ENCODE measurements at places on chromosomes 16 and 17.

GRCh38 chr17:29140631-29141513, 39.3 kb downstream of the MYO18A start:
- DNase-seq: no peak

DNA sequence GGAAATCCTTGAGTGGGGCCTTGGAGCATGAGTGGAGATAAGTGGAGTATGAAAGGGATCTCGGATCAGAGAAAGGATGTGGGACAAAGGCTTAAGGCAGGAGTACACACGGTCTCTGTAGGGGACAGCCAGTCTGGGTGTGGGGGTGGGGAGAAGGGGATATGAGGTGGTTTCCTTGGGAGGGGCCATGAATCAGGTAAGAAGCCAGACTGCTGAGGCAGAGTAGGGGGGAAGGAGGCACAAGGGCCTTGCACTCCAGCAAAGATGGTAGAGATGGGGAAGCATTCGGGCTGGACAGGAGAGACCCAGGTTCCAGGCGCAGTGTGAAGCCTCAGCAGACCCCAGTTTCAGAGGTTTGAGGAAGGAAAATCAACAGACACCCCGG, 1.6 kb downstream of the HSD11B2 start:
- DNase-seq: no peak

DNA sequence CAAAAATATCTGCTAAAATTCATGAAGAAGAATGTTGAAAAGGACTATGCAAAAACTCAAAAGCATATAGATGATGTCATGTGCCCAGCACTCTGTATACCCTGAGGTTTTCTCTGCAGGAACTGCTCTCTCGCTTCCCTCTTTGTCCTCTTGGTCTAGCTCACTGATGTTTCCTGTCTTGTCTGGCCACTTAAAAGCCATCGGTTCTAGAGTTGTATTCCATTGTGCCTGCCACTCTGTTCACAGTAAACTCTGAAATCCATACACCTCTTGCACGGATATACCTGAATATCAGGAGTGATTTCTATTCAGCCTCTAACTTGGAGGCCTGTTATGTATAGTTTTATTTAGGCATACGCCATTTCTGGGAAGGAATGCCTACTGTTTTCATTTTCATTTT, 101.0 kb upstream of the CNTNAP4 start:
- no peak for DNase-seq

GRCh38 chr17:7352503-7352889, 534 bp downstream of the KCTD11 start:
- no peak for DNase-seq

- no peak for DNase-seq
Measured at GRCh38 chr16:24309258-24310142, 53.4 kb downstream of the CACNG3 start.
